ENCODE measurements at places on chromosomes 7 and 10. TPM values are rescaled to one million over a fixed set of nuclear protein-coding genes. Genes with fewer than 3 reads are reported as not detected.
A peak's percentile ranks its signal among the peaks of the same experiment; 100 is the strongest.

DNA sequence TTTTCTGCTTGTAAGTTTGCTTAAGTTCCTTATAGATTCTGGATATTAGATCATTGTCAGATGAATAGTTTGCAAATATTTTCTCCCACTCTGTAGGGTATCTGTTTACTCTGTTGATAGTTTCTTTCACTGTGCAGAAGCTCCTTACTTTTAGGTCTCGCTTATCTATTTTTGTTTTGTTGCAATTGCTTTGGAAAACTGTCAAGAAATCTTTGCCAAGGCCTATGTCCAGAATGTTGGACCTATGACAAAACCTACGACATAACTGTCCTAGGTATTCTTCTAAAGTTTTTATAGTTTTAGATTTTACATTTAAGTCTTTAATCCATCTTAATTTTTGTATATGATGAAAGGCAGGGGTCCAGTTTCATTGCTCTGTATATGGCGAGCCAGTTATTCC lies 27.4 kb downstream of the COA1 start:
- DNase-seq = no peak

NPY gene
- not detected for total RNA-seq

DNA sequence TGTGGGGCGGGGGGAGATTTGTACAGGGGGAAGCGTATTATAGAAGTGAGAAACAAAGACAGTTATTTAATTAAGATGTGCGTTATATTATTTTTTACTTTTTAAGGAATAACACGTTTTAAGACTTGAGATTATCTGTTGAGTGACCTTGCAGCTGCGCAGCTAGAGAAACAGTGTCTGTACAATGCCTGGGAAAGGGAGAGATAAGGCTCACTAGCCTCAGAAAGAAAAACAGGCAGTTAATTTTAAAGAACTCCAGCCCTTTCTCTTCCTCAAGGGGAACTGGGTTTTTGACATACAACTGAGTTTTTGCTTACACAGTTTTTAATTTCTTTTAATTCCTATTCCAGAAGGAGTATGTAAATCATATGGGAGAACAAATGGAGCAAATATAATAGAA lies 50.7 kb downstream of the LMBR1 start:
- no peak for DNase-seq

DNA sequence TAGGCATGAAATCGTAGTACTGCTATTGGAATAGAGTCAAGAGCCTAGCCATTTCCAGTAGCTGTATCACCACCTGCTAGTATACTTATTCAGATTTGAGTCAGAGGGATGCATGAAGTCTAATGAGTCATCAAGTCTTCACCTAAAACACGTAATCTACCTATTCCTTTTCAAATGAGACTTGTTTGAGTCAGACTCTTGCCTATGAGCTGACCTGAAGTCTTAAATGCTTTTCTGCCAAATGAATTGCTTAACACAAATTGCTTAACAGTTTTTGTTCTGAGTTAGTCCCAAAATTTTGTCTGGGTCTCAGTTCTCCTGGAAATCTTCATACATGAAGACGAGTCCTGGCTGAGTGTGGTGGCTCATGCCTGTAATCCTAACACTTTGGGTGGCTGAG lies 165.2 kb downstream of the GNAT3 start:
- no peak for DNase-seq

GRCh38 chr7:27143950-27144780 lies 684 bp upstream of the HOXA5 start:
- DNase-seq = no peak

GRCh38 chr7:133819695-133820094 lies 307.4 kb upstream of the LRGUK start:
- no peak for DNase-seq

GRCh38 chr7:95687759-95688343 lies 84.5 kb upstream of the DYNC1I1 start:
- DNase-seq = no peak

DNA sequence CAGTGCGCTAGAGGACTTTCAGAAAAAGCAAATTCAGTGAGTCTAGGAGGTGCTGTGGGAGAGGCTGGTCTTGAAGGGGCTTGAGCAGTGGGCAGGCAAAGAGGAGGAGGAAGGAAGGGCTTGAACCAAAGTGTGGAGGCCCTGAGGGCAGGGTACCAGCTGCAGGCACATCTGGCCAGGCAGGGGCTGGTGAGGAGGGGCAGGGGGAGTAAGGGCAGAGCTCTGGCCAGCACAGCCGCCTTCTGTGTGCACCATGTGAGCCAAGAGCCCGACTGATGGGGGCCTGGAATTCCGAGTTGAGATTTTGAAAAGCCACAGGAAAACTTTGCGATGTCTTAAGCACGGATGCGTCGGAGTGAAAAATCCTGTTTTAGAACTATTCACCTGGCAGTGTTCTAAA lies 74.5 kb downstream of the PRPF18 start:
- no peak for DNase-seq

DNA sequence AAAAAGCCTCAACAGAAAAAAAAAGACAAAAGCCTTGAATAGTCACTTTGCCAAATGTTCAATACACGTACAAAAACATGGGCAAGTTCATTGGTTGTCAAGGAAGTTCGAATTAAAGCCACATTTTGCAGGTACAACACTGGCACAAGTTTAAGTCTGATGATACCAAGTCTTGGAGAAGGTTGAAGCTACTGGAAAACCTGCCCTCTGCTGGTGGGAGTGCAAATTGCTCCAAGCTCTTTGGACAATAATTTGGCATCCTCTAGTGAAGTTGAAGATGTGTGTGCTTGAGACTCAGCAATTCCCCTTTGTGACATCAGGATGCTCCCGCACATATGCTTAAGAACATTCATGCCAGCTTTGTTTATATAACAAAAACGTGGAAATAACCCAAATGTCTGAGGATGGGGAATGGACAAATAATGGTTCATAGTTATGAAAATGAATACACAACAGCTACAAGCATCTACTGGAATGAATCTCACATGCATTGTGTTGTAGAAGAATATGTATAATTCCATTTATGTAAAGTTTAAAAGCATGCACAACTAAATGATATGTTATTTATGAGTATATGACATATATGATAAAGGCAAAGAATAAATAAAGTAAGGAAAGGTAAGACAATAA lies 120.0 kb upstream of the PLPP4 start:
- DNase-seq = peak; percentile 48
